ENCODE measurements at places on chromosomes 2 and 18.

GRCh38 chr2:240644171-240644651 lies 18.9 kb downstream of the GPR35 start:
- DNase-seq, result no peak

- no peak for DNase-seq
These were observed 469.9 kb downstream of the SOCS6 start for GRCh38 chr18:70758780-70759179.

DNA sequence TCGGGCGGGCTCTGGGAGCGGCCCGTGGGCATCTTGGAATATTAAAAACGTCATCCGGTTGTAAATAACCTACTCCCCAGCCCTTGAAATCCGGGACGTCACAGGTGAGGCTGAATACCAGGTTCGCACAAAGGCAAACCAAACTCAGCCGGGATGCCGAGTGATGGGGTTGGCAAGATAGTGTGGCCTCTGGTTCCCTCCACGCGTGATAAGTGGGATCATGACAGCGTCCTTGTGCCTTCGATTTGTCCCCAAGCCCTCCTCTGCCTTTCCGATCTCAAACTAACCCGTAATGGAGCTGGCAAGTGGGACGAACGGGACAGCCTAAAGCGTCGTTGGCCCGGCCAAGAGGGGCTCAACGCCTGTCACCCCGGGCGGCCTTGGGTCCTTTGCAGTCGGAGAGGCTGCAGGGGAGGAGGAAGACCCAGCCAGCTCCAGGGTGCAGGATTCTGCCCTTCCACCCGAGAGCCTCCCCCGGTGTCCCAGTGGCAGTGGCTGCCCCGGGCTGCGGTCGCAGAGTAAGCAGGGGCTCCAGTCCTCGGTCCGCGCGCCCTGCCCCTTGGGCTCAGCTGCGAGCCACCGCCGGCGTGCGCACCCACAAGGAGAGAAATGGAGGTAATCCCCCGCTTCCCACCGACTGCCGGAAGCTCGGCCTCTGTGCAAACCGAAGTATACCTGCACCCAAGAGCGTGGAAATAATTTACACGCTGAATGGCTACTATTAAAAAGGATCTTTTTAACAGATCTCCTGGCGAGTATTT lies 13.4 kb upstream of the PAX3 start:
- DNase-seq, result no peak

- DNase-seq, result no peak
These were observed 57.8 kb upstream of the ID2 start for GRCh38 chr2:8623958-8624591.

DNA sequence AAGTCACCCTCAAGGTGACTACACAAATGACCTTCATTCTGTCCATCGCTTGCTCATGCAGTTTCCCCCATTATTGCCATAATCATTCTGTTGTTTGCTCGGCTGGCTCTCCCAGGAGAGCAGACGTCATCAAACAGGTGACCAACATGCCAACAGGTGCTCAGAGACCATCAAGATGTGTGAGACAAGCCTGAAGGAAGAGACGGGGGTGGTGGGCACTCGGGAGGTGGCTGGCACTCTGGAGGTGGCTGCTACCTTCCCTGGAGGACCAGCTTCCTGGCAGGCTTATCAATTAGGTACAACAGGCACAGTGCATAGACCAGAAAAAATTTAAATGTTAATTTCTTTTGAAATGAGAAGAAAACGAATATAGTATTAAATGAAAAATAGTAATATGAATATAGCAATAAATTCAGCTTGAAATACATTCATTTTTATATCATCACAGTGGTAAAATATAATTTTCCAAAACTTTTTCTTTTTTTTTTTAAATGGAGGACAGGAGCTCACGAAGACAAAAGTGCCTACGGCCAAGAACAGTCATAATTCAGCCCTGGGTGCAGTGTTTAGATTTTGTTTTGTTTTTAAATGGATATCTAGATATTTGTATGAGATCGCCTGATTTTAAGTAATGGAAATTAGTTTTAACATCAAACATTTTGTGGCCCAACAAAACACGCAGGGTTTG lies 16.9 kb upstream of the HAAO start:
- no peak for DNase-seq

DNA sequence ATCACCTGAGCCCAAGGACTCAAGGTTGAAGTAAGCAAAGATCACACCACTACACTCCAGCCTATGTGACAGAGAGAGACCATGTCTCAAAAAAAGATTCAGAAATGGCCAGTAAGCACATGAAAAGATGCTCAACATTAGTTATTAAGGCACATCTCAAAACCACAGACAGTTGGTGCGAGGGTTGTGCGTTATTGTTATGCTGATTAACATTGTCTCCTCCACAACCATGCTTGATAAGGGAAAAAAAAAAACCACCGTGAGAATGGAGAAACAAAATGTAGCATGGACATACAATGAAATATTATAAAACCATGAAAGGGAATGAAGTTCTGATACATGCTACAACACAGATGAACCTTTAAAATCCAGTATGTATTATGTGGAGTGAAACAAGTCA lies 27.3 kb downstream of the MOB4 start:
- no peak for DNase-seq

- DNase-seq, result no peak
These were observed 656.4 kb downstream of the MBD2 start for GRCh38 chr18:53567929-53568574.

DNA sequence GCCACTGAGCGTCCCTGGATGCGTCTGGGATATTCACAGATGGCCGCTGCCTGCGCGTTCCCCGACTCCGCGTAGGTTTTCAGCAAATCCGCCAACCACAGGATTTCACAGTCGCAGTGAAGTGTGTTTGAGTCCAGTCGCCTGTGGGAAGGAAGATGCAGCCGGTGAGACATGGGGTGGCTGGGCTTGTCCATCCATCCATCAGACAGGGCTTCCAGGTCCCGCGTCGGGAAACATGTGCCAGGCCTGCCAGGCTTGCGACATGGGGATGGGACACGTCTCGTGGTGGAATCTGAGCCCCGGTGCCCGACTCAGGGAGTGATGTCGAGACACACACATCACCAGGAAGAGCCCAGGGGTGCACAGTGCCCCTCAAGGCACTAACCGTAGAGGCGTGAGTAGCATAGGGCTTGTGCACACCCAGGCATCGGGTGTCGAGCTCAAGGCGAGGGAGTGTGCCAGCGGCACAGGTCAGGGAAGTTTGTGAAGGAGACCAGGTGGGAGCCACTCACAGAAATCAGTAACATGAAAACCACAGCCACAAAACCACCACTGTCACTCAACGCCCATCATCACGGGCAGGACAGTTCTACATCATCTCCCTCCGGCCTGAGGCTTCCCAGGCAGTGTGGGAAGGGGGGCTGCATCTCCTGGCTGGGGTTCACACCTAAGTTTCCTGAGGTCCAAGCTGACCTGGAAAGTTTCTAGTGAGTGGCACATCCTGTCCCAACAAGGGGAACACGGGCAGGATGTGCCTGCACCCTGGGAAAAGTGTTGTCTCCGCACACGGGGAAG lies 63.9 kb downstream of the PXDN start:
- DNase-seq, result peak; percentile 66

- DNase-seq, result no peak
These were observed 78.1 kb downstream of the MTCL1 start for GRCh38 chr18:8783335-8783993.

GRCh38 chr2:12791906-12792305 lies 75.2 kb downstream of the TRIB2 start:
- no peak for DNase-seq

GRCh38 chr18:69874058-69874457 lies 73.6 kb downstream of the CD226 start:
- DNase-seq, result no peak

- DNase-seq, result no peak
These were observed 34.1 kb upstream of the SP3 start for GRCh38 chr2:173999272-173999671.

- DNase-seq, result no peak
These were observed 499.3 kb upstream of the FANCL start for GRCh38 chr2:58740426-58740825.

DNA sequence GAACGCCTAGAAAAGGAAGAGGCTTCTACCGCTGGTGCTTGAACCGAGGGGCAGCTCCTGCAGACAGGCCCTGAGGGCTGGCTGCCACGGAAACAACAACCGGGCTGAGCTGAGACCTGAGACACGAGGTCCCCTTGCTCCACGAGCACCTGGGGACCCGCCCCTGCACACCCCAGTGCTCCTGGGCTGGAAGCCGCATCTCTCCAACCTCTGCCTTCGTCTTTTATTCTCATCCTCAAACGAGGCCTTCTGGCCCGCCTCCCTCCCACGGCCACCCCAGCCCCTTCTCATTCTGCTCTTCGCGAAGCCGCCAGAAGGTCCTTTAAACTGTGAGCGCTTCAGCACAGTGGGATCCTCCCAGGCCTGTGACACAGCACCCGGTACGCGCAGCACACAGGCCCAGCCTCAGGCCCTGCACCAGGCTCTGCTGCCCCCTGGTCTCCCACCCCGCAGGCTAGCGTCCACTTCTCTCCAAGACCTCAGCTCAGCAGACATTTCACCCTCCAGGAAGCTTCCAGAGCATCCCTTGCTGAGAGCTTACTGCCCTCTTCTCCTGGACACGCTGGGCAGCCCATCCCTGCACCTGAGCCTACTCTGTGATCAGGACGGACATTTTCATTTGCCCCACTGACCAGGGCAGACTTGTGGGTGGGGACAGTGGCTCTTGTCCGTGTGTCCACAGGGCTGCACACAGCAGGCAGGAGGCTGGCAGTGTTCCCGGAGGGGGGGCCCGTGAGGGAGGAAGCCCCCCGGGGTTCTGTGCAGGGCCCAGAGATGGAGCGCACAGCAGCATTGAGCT lies 149.7 kb downstream of the PXDN start:
- peak; percentile 59 for DNase-seq

GRCh38 chr2:238915196-238915595 lies 67.3 kb downstream of the TWIST2 start:
- DNase-seq, result peak; percentile 22

GRCh38 chr18:72867746-72868584 lies at the start of gene NETO1:
Gene NETO1 (minus strand): TSS chr18:72867987. CDS start chr18:72867291, 696 bp downstream.
- DNase-seq, result peak; percentile 79

- no peak for DNase-seq
These were observed 62.2 kb downstream of the SPIRE1 start for GRCh38 chr18:12595571-12596255.

- DNase-seq, result no peak
These were observed 270.6 kb upstream of the MMADHC start for GRCh38 chr2:149858216-149858615.

DNA sequence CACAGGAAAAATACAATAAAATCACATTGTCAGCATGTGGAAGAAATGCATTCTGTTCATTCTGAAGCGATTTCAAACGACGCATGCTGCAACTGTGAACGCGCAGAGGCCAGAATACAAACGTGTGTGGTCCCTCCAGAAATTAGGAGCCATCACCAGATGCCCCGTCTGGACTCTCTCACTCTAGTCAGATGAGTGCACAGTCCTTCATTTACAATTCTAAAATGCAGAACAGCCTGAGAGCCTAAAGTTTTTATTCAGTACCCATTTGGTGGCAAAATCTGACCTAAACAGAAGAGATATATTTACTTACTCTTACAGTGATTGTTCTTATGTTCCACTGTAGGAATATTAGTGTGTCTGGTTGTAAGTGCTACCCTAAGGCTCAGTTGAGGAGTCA lies 36.6 kb downstream of the FAM228A start:
- no peak for DNase-seq

GRCh38 chr2:224308272-224308911 lies 93.5 kb downstream of the FAM124B start:
- DNase-seq, result no peak

DNA sequence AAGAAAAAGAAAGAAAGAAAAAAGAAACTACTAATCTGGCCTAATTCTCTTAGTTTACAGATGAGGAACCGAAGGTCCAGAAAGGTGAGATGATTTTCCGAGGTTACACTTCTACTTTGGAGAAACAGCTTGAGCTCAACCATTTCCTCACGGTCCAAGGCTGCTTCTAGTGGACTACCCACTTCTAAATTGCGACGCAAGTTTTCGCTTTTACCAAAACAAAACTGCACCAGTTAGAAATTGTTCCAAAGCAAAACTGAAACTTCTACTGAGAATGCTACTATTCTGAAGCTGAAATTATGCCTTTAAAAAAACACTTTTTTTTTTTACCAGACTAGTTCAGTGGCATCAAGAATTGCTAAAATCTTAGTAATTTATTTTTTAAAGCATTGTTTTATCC lies 101.6 kb downstream of the INO80D start:
- DNase-seq, result no peak

DNA sequence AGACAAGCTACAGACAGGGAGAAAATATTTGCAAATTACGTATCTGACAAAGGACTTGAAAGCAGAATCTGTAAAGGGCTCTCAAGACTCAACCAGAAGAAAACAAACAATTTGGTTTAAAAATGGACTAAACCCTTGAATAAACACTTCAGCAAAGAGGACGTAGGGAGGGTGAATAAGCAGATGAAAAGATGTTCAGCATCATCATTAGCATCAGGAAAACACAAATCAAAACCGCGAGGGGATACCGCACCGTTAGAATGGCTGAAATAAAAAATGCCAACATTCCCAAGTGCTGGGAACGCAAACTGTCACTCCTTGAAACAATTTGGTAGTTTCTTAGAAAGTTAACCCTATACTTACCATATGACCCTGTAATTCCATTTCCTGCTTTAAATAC lies 136.7 kb downstream of the MBP start:
- no peak for DNase-seq

DNA sequence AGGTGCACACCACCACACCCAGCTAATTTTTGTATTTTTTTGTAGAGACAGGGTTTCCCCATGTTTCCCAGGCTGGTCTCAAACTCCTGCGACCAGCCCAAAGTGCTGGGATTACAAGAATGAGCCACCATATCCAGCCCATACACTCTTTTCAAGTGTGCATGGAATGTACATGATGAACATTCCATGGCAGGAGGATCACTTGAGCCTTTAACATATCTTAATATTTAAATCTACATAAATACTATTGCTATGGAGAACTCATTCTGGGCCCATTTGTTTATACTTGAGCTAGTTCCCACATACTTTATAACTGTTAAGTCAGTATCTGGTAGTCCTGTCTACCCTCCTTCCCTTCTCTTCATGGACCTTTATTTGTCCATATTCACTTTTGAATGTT lies 48.4 kb downstream of the RPE start:
- DNase-seq, result no peak

GRCh38 chr2:240672076-240672700 lies 10.5 kb downstream of the AQP12B start:
- DNase-seq, result no peak

DNA sequence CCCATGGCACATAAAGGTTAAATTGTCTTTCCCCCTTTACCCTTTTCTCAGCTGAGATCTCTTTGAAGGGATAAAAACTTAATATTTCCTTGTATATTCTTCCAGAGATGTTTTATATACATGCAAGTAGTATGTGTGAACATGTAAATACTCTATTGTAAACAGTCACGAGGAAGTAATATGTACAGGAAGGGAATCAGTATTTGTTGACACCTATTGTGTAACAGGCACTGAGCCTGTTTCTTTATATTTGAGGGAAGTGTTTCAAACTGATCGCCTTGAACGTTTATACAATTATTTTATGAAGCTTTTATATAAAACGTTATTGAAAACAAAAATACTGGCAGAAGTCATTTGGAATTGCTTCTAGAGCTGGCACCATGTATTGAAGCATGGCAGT lies 13.2 kb downstream of the RALBP1 start:
- no peak for DNase-seq

GRCh38 chr2:11040992-11041391 lies 114.3 kb upstream of the SLC66A3 start:
- no peak for DNase-seq

- DNase-seq, result peak; percentile 82
These were observed 32.7 kb downstream of the ARHGAP25 start for GRCh38 chr2:68767031-68767961.

Data from spleen (tissue), 13 donors.